Epithelial cell of proximal tubule (primary cell): ENCODE measurements at places on chromosomes 16 and 17.

GRCh38 chr17:14768923-14769322 is 468.0 kb downstream of the HS3ST3B1 start:
- no peak for DNase-seq

DNA sequence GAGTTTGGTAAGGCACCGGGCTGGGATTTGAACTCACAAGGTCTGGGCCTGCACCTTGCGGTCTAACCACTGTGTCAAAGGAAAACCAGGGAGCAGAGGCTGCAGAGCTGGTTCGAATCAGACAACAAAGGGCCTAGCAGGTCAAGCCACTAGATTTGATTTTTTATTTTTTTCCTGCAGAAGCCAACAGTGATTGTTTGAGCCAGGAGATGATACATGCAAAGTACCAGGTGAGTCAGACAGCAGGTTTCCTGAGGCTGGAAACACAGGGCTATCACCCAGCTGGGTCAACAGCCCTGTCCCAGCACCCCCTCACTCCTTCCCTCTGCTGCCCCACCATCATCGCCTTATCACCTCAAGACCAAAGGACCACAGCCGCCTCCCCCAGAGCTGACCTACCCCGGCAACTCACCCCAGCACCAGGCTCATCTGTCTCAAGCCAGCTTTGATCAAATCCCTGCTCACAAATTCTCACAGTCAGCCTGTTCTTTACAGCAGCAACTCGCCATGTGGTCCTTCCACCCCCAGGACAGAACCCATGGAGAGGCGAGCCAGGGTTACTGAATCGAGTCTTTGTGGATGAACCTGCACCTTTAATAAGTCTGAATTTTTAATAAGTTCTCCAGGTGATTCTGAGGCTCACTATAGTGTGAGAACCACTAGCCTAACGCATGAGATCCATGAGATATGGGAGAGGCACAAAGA is 13.0 kb upstream of the KRT19 start:
- no peak for DNase-seq

DNA sequence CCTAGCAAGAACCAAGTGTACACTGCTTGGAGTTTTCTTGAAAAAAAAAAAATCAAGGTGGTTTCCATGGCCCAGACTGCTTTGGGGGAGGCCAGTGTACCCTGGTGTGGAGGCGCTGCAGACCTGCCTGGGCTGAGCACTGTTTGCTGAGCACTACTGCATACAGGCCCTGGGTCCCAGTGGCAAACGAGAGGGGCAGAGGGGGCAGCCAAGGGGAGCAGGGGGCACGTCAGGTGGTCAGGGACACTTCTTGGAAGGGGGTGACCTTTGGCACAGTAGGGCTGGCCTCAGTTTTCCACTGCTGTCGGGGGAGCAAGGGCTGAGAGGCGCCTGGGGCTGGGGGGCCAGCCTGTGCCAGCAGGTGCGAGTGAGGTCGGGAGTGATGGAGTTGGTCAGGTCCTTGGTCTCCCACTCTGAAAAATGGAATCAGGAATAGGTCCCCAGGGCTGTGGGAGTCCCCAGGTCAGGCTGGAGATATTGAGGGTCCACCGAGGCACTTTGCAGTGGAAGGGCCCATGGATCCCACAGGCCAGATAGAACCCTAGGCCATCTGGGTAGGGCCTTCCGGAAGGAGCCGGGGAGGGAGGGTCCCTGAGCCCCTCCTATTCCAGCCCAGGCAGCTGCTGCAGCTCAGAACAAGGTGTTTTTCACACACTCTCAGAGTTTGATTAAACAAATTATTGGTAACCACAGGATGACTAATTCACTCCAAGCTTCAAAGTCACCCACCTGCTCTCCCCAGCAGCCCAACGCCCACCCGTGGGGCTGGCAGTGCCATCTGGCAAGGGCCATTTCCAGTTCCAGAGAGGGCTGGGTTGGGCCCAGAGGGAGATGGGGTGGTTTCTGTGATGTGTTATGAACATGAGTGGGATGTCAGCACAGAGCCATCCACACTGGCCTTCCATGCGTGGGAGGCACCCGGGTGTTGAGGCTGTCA is 3.5 kb downstream of the ZFPM1 start:
- no peak for DNase-seq

- no peak for DNase-seq
These were observed 137.9 kb upstream of the IRX5 start for GRCh38 chr16:54792811-54793210.

DNA sequence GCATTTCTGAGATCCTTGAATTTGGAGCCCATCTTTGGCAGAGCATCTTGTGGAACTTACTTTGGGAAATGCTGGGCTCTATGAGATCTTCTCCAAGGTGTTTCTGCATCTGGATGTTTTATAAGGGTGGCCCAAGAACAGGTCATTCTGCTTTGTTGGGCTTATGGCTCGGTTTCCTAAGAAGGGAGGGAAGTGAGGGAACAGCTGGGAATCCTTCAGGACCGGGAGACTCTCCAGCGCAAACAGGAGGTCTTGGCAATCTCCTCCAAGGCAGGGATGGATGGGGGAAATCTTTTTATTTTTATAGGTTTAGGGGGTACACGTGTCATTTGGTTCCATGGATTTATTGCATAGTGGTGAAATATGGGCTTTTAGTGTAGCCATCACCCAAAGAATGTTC is 54.7 kb downstream of the IRX3 start:
- no peak for DNase-seq

DNA sequence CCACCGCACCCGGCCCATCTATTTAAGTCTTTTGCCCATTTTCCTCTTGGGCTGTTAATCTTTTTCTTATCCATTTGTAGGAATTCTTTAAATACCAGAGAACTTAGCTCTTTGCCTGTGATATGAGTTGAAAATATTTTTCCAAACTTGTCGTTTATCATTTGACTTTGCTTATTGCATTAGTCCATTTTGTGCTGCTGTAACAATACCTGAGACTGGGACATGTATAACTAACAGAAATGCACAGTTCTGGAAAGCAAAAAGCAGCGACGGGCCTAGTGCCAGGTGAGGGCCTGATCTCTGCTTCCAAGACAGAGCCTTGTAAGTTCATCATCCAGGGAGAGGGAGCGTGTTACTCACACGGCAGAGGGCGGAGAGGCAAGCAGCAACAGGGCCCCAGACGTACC is 25.6 kb upstream of the BHLHA9 start:
- DNase-seq: no peak

- DNase-seq: no peak
These were observed 237.0 kb downstream of the SEC14L1 start for GRCh38 chr17:77377710-77378235.

GRCh38 chr17:49944273-49944870 is 24.6 kb upstream of the DLX4 start:
- DNase-seq: no peak

- no peak for DNase-seq
These were observed 20.4 kb downstream of the USP10 start for GRCh38 chr16:84720177-84720579.

GRCh38 chr16:67872631-67873434 is at the start of gene EDC4:
Gene EDC4, plus strand, starts transcription at chr16:67873052. Its CDS starts 210 bp downstream, at chr16:67873262.
- no peak for DNase-seq

DNA sequence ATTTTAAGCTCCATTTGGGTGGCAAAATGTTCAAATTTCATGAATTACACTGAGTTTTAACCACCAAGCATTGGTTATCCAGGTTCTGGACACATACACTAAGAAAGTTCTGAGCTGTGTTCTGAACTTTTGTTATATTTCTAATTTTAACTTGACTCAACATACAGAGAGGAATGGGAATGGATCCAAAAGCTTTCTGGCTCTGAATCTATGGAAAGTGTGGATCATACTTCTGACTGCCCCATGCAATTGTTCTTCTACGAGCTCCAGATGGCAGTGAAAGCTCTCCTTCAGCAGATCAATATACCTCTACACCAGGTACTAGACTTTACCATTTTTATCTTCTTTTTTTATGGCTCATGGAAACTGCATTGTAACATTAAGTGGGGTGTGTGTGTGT is 113.0 kb upstream of the NOG start:
- DNase-seq: no peak

DNA sequence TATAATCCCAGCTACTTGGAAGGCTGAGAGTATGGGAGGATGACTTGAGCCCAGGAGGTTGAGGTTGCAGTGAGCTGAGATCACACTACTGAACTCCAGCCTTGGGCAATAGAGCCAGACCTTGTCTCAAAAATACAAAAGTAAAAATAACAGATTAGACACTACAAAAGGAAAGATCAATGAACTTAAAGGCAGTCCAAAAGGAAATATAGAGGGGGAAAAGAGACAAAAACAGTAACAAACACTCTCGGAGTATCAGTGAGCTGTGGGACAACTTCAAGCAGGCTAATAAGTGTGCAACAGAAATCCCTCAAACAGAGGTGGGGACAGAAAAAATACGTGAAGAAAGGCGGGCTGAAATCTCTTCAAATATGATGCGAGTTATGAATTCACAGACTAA is 58.8 kb downstream of the CPPED1 start:
- no peak for DNase-seq
